ENCODE measurements at places on chromosomes 5 and 9. TPM values are rescaled to one million over a fixed set of nuclear protein-coding genes. Genes with fewer than 3 reads are reported as not detected.

Gene GRIA1
- 1.2 TPM for total RNA-seq

DNA sequence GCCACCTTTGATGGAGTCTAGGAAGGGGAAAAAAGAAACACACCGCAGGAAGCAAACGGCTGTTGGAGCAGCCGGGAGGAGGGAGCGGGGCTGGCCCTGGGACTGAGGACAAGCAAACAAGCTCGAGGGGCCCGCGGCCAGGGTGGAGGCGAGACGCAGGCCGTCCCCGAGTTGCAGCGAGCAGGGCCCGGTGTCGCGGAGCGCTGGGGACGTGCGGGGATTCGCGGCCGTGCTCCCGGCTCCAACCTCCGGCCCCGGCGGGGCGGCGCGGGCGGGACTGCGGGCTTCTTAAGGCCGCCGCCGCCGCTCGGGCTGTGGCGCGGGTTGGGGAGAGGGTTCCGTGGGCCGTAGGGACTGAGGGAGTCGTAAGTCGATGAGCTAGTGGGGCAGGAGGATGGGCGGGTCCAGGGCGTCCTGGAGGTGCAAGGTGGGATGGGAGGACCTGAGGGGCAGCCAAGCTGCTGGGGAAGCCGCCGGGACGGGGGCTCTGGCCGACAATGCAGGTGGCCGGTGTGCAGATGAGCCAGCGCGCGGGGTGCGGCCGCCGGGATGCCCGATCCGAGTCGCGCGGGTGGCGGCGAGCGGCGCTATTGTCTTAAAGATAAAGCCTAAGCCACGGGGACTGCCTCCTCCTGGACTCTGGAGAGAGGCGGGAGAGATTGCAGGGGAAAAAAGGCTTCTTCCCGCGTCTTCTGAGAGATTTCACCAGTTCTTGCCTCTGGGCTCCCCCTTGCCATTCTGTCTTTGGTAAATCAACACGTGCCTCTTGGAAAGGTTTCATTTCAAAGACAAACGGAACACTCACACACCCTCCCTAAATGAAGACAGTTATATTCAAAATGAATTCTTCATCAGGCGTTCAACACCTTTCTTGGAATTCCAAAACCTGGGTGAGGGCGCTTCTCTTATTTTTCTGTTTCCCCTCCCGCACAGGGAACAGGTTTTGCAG lies 1.6 kb upstream of the HAPLN1 start:
- no peak for DNase-seq

Gene KCNV2
- not detected for total RNA-seq

- DNase-seq: peak; percentile 86
Observed at GRCh38 chr5:85334-85995, 6.5 kb upstream of the PLEKHG4B start.

GRCh38 chr9:15967068-15967467 lies 414.2 kb downstream of the CCDC171 start:
- no peak for DNase-seq

- DNase-seq: no peak
Observed at GRCh38 chr9:133141833-133142595, 21.0 kb upstream of the RALGDS start.

Gene GHR
- 5.3 TPM for total RNA-seq

Gene ELOVL7
- total RNA-seq: 6.1 TPM

- DNase-seq: no peak
Observed at GRCh38 chr9:96087669-96088299, 212.3 kb downstream of the ERCC6L2 start.

- no peak for DNase-seq
Observed at GRCh38 chr5:41542183-41542582, 31.8 kb upstream of the PLCXD3 start.

GRCh38 chr5:143592648-143593047 lies 189.2 kb upstream of the NR3C1 start:
- DNase-seq: no peak

GRCh38 chr5:68251804-68252522 lies 36.4 kb downstream of the PIK3R1 start:
- DNase-seq: no peak

Gene SHISAL2B
- total RNA-seq: not detected

Gene OCLN
- 4.2 TPM for total RNA-seq

Gene CENPK
- not detected for total RNA-seq

DNA sequence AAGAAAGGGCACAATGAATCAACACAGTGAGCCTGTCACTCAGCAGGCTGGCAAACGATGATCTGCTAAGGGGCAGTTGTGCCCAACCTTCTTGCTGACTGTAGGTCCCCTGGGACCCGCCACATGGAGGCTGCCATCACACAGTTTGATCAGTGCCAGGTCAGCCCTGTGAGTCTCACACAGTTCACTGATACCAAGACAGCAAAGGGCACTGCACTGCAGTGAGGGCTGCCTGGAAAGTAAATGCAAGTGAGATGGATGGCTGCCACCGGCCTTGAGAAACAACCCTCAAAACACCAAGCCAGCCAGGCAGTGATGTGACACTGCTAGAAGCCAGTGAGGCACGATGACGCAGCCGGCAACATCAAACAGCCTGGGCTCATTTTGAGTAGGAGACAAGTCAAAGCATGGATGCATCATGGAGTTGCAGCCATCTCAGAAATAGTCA lies 30.3 kb downstream of the FOXD1 start:
- DNase-seq: no peak

Gene GFPT2
- total RNA-seq: 114 TPM

DNA sequence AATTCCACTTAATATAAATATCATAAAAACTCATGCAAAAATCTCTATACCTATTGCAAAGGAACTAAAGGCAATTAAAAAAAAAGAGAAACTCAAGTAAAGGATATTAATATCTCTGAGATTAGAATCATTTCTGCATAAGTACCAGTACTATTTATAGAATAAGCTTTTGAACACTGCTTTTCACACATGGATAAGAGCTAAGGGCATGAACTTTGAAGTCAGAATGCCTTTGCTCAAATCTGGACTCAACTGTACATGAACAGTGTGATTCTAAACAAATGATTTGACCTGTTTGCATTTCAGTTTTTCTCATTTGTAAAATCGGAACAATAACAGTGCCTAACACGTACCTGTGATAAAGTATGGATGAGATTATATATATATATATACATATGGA lies 255.9 kb downstream of the EFNA5 start:
- no peak for DNase-seq

DNA sequence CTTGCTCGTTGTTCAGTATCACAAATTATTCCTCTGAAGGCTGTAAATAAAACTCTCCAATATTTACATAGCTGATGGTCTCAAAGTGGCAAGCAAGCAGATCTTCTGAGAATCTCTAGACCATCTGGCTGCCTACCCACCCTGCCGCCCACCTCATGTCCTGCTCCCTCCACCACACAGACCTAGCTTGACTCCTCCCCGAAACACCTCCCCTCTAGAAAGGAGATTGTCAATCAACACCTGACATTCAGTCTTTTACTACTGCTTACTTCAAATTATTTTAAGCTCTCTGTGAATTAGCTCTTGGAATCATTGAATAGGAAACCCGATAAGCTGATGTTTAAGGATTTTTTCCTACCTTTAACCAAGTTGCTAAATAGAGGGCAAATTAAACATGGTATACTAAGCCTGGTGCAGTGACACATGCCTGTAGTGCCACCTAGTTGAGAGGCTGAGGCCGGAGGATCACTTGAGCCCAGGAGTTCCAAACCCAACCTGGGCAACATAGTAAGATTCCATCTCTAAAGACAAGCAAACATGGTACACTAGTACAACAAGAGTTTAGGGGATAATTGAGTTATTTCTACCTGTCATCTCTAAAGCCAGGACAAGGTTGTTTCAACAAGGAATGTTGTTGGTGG lies 10.9 kb upstream of the SOWAHA start:
- DNase-seq: no peak

DNA sequence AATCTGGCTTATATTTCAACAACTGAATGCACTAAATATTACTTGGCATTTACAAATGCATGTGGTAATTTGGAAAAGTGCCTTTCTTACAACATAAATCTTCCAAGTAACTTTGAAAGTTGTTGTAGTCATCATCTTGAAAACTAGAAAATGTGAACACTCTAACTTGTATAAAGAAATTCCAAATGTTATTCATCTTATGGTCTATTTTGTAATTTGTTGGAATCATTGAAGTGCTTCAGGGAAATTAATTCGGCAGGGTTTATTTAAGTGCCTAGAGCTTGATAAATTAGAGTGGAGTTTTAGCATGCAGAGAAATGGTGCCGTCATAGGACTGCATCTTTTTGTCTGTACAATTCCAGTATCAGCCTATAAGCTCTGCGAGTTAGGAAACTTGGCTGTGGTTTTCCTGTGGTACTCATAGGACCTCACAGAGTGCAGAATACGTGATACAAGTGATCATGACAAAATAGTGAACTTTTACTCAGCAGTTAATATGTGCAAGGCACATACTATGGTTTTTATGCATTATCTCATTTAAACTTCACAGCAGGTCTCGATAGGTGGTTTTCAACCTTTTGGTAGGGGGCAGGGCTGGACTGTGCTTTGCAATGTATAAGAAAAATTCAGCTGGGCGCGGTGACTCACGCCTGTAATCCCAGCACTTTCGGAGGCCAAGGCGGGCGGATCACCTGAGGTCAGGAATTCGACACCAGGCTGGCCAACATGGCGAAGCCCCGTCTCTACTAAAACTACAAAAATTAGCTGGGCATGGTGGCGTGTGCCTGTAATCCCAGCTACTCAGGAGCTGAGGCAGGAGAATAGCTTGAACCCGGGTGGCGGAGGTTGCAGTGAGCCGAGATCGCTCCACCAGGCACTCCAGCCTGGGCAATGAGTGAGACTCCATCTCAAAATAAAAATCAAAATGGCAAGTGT lies 79.6 kb downstream of the RAI14 start:
- DNase-seq: no peak

- DNase-seq: no peak
Observed at GRCh38 chr9:38008168-38009034, 60.6 kb downstream of the SHB start.

DNA sequence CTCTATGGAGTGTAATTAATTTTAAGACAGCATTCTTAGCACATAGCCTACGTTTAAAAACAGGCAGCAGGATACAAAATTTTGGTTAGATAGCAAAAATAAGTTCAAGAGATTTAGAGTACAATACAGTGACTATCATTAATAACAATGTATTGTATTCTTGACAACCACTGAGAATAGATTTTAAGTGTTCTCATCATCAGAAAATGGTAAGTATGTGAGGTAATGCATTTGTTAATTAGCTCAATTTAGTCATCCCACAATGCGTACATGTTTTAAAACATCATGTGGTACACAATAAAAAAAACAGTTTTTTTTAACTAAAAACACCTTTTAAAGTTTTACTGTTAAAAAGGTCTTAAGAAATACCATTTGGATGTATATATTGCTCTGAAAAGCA lies 94.2 kb downstream of the MUSK start:
- DNase-seq: no peak

DNA sequence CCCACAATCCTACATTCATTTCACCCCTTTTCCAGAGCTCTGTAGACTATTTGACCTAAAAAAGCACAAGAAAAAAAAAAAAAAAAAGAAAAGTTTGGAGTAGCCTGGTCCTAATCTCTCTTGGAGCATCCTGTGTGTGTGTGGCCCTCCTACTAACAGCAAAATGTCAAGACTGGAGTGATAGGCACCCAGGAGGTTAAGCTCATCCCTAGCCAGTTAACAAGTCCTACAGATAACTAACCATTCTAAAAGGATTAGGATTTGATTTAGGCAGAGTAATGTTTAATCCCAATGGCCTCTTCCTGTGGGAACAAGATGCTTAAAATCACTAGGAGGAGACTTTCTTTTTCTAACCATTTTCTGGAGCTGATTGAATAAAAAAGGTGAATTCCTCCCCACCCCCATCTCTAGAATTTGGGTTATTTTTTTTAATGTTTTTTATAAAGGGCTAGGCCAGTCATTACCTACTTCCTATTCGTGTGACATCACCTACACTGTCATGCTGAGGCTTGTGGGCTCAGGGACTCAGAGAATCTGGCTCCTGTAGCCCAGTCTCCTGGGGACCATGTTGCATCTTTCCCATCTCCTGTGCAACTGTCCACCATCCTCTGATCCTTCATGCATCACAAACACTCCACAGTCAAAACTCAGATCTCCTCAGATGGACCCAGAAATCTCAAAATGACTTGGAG lies 43.2 kb upstream of the NR3C1 start:
- DNase-seq: no peak

DNA sequence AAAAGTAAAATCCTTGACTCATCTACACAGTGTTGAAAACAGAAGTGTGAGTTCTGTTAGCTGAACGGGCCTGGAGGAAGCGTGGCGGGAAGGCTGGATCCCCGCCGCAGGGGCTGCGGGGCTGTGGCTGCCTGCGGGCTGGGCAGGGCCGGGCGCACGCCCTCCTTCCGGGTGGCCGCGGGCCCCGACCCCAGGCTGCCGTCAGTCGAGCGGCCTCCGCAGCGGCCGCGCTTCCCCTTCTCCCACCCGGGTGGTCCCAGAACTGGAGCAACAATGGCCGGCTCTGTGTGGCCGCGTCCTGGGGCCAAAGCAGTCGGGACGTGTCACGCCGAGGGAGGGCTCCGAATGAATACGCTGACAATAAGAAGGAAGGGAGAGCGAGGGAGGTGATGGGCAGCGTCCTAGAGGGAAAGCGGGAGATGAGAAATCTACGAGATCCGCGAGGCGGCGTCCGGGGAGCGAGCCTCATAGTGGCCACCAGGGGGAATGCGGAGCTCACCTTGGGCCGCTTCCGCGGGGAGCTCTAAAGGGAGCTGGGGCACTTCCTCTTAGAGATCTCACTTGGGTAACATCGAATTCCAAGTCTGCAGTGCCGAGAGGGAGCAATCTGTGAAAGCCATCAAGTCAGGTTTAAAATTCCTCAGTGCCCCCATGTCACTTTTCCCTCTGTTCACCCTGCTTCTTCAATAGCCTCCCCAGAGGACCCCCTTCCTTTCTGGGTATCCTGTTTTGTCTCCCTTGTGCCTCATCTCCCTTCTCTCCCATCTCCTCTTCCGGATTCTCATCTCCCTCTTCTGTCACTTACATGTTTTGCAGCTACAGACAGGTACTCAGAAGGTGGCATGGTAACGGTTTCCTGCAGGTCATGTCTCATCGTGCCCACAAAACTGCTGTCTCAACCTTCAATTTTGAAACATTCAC lies 83.9 kb downstream of the SLC1A3 start:
- DNase-seq: peak; percentile 95

- DNase-seq: no peak
Observed at GRCh38 chr9:2934883-2935282, 91.0 kb upstream of the PUM3 start.

GRCh38 chr5:34507933-34508332 lies 148.2 kb upstream of the RAI14 start:
- DNase-seq: no peak

DNA sequence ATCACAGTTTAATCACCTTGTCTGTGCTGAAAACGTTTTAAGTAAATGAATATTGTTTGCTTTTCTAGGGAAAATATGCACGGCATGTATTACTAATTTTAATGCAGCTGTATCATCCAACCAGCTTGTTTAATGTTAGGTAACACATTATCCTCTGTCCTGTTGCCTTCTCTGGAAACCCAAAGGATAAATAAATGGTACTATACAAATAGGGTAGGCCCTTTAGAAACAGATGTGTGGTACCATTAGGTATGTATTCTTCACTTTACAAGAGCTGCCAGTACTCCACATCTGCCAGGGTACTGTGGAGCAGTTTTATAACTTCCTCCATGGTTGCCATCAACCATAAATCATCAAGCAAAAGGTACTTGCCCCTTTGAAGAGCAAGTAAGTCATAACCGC lies 42.9 kb downstream of the FAF2 start:
- DNase-seq: no peak

GRCh38 chr5:170000155-170000554 lies 19.9 kb upstream of the INSYN2B start:
- no peak for DNase-seq

GRCh38 chr9:4992872-4993271 lies 7.8 kb downstream of the JAK2 start:
- no peak for DNase-seq
